ENCODE measurements at places on chromosomes 3 and 15.

- no peak for DNase-seq
Observed at GRCh38 chr3:43872301-43872700, 181.6 kb downstream of the ABHD5 start.

DNA sequence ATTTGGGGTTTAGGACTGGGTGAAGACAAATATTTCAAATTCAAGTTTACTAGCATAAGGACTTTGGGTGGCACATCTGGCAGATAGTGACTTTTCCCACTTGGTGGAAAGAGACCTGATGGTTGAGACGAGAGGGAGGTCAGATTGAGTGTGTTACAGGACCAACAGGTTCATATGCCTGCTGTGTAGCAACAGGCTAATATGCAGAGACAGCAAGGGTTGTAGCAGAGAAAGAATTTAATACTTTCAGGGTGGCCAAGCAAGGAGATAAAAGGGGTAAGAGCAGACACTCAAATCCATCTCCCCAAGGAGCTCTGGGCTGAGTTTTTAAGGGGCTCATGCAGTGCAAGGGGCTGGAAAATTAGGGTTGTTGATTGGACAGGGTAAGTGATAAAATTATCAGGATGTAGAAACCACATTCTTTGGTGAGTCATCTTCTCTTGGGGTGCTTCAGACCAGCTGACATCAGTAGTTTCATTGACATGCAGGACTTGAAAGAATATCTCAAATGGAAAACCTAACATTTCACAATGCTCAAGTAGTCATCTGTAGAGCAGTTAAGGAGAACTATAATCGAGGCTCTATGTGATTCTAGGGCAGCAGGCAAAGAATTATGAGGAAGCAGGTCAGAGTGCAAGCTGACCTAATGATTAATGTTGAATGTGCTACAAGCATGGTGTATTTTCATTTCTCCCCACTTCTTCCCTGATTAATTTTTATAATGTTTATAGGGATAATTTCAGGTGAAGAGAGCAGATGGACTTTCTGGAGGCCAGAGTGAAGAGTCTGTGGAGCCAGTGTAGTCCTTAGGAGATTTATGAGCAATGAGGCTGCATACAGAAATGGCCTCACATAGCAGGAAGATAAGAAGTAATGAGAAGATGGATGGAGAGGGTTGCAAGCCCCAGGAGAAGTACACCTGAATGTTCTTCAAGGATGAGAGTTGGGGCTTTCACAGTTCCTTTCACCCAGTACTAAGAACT is 13.7 kb downstream of the FOXB1 start:
- no peak for DNase-seq

DNA sequence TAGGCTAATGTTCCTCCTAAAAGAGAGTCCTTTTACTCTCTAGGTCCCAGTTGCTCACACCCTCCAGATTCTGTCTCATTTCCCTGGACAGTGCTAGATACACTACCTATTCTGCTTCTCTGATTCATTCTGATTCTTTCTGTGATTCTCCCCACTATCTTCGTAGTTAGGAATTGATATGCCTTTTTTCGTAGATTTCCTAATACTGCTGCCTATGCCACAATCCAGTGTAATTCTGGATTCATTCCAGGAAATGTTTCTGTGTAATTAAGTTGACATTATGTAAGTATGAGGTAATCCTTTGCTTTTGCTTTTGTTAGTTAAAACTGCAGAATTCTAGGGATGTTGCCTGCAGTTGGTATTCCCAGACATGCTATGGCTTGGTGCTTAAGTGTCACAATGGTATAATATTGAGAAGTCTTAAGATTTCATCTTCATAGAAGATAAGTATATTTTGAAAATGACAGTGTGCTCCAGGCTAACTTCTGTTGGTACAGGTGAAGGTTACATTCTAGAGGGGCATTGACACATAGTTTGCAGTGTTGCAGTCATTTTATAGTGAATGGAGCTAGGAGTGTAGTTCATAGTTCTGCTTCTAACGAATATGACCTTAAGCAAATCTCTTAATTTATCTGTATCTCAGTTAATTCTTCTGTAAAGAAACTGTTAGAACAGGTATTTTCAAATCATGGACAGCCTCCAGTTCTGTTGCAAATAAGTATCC is 54.3 kb downstream of the RIOX2 start:
- no peak for DNase-seq

GRCh38 chr3:101643861-101644613 is 32.9 kb downstream of the ZBTB11 start:
- no peak for DNase-seq

All from right forelimb (tissue), 1 donor.